Sigmoid colon (tissue), 7 donors: ENCODE measurements at places on chromosomes 12 and 14. TPM values are rescaled to one million over a fixed set of nuclear protein-coding genes. Genes with fewer than 3 reads are reported as not detected.

The YEATS4 gene
- 61.2 TPM for total RNA-seq

DNA sequence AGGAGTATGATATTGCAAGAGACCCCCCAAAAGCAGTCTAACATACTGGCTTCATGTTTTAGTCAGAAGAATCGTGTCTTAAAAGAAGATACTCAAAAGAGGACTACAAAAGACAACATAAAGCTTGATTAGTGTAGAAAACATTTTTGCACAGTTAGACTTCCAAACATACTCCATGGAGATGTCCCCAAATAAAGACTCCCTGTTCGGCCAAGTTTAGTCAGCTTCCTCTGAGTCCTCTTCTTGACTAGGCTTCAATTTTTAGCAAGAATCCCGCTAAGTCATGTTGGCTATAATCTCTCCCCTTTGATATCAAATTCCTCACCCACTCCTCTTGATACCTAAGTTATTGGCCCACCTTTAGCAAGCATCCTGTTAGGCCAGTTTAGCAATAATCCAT lies 298.0 kb downstream of the RMST start:
- DNase-seq: no peak

- peak; percentile 51 for DNase-seq
These were observed 39.8 kb downstream of the RNF34 start for GRCh38 chr12:121439715-121440114.

DNA sequence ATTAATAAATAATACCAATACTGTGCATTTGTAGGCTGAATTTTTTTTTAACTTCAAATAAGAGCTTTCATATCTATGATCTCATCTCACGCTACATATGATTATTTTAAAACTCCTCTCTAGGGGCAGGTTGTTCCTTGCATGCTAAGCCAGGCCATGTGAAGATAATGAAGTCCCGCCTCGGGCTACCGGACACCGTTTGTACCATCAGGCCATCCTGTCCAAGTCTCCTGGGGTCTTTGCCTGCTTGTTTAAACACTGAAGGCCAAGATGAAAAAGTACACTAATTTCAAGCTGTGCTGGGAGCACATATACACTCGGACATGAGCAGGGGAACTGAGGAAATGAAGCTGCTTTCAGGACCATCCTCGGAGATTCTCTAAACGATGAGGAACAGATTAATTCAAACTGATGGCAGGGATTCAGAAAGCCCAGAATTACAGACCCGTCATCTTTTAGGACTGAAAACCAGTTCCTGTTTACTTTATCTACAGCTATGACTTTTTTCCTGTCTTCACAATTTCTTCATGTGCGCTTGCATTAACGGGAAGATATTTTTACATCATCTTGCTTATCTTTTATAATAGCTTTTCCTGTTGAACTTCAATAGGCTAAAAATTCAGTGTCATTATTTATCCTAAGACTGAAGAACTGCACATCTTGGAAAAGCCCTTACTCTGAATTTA lies 6.3 kb upstream of the ABHD12B start:
- DNase-seq: no peak

The IAPP gene
- not detected for total RNA-seq

DNA sequence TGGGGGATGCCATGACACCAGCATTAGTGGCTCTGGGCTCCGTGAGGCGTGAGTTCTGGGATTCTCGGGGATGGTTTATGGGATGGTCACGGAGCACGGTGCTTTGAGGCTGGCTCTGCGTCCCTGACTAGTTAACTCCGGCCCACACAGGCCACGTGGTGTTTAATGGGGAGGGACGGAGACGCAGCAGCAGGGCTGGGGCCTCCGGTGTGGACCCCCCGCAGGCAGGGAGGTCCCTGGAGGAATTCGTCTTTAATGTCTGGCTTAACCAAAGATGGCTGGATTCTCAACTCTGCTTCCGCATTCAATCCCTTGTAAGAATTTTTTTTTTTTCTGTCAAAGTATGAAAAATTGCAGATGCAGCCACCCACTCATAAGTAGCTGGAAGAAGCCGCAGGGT lies 86.4 kb upstream of the RFLNA start:
- DNase-seq: no peak

DNA sequence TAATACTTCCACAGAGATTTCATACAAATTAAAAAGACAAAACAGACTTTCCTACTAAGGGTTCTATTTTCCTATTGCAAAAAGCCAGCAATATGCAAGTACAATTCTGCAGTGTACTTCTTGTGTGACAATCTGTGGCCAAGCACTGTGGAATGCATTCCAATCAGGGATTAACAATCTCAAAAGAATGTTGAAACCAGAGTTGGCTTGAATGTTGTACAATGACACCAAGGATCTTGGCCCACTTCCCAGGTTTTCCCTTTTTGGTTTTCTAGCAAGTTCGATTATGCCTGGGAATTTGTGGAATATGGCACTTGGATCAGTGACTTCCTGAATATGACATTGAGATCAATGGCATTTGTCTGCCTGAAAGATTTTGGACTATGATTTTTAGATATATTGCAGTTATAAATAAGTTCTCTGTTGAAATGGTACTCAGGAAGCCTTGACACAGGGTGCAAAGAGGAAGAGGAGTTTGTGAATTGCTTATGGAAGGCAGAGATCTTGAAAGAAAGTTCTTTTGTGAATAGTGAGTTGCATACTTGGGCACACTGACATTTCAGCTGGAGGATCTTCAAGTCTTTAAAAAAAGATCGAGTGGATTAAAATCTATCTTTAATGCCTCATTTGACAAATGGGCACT lies 81.4 kb upstream of the FERMT2 start:
- peak; percentile 66 for DNase-seq
